ENCODE measurements at places on chromosomes 1 and 21.

DNA sequence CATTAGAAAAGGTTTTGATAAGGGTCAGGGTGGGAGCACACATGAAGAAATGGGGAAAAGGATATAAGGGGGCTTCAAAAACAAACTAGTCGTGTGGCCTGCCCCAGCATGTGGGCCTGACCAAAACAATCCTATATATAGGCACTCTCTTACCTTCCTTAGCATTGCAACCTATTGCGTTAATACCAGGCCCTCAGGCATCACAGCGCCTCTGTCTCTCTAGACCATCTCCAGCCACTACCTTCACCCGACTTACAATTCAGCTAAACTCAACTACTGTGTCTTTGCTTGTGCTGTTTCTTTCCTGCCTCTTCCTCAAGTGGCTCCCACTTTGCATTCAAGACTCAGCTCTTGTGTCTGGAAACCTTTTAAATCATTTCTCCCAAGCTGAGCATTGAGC, 47.0 kb upstream of the GJA5 start:
- DNase-seq: no peak

DNA sequence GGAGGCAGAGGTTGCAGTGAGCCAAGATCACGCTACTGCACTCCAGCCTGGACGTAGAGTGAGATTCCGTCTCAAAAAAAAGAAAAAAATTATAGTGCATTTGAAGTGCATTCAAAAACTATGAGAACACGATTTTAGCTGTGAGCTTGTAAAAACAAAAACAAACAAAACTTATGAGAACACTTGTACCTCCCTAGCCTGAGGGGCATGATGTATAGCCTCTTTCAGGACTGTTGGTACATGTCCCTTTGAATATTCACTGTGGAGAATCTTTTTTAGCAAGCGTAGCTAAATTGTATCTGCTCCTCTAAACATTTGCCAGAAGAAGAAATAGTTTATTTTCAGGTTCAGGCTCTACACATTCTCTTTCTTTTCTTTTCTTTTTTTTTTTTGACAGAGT, 9.5 kb upstream of the DEGS1 start:
- no peak for DNase-seq

- DNase-seq: no peak
Observed at GRCh38 chr1:180956028-180956640, 43.4 kb downstream of the KIAA1614 start.

DNA sequence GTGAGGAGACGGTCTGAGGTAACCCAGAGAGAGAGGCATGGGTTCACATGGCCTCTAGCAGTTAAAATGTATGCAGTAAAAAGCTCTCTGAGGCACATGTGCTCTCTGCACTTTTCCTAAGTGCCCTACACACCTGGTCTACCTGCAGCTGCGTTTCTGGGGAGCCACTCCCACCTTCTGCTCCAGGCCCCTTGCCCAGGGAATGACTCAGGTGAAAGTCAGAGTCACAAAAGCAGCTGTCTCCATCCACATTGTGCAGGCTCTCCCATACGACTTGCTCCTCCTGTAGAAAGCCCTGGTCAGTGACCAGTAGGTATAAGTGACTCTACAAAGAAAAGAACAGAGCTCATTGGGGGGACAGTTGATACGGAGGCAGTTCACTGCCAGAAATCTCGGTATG, 8.8 kb downstream of the MINDY1 start:
- no peak for DNase-seq

DNA sequence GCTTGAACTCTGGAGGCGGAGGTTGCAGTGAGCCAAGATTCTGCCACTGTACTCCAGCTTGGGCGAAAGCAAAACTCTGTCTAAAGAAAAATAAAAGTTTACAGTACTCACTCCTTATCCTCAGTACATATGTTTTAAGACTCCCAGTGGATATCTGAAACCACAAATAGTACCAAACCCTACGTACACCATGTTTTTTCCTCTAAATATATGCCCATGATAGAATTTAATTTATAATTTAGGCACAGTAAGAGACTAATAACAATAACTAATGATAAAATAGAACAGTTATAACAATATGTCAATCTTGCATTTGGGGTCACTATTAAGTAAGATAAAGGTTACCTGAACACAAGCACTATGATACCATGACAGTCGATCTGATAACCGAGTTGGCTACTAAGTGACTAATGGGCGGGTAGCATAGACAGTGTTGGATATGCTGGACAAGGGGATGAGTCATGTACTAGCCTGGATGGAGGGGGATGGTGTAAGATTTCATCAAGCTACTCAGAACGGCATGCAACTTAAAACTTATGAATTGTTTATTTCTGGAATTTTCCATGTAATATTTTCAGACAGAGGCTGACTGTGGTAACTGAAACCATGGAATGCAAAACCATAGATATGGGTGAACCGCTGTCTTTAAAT, 43.7 kb downstream of the ST7L start:
- DNase-seq: no peak

GRCh38 chr21:14995226-14995625, 69.6 kb downstream of the NRIP1 start:
- DNase-seq: no peak
